Activated gamma-delta T cell treated with Interleukin-2 at 50 U/mL for 16 hours (primary cell): ENCODE measurements at places on chromosomes 5 and 9.
A peak's percentile ranks its signal among the peaks of the same experiment; 100 is the strongest.

- no peak for DNase-seq
Measured at GRCh38 chr5:115351356-115352195, 55.1 kb upstream of the CCDC112 start.

DNA sequence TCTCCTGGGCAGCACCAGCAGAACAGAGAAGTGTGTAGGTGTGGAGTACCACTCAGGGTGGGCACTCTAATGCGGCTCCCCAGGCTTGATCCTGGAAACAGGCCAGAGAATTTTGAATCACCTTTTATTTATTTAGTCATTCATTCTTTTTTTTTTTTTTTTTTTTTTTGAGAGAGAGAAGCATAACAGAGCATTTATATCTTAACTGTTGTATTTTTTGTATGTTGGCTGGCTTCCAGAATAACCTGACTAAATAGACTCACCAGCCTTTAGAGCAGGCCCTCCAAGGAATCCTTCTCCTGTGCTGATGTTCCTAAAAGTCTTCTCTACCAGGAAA lies 153.4 kb downstream of the PIK3R1 start:
- DNase-seq = no peak

DNA sequence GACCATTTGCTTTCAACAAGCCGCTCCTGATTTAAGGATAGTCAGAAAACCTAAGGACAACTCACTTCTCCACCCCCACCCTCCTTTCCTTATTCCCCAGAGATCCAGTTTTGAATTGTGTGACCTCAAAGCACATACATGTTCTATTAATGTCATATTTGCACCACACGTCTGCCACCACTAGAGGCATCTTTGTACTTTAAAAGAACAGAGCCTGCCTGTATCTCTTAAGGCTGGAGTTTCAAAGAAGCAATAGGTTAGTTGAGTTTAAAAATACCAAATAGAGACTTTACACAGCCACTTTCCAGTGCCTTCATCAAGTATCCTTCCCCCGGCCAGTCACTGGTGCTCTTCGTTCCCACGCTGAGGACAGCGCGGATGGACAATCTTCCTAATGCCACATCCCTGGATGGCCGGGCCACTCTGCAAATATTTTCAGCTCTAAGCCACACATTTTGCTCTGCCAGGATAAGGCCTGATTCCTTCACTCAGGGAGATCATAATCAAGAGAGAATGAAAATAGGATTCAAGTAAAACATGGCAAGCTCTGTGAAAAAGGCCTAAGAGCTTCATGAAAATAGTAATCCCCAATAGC lies 146.3 kb downstream of the SNCAIP start:
- no peak for DNase-seq

- no peak for DNase-seq
Measured at GRCh38 chr5:123429993-123430392, 6.8 kb upstream of the CEP120 start.

GRCh38 chr9:133166392-133166791 lies 2.7 kb upstream of the GBGT1 start:
- DNase-seq = no peak

- no peak for DNase-seq
Measured at GRCh38 chr5:142839711-142840346, 69.7 kb downstream of the ARHGAP26 start.

GRCh38 chr9:88179062-88179521 lies 40.8 kb upstream of the SPATA31C2 start:
- peak; percentile 9 for DNase-seq

DNA sequence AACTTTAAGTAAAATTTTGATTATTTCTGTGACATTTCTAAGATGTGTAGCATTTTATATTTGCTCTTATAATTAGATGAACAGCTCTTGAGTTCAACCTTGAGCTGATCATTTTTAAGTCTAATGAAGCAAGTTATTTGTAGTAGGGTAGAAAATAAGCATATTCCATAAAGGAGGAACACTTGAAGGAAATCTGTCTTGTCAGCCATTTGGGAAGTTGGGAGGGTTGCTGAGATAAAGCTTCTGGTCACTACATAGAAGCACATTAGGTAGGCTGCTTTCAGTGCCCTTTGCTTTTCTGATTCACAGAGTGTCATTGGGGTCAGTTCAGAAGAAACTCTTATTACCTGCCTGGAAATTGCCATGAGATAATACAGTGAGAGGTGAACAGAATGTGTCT lies 44.1 kb downstream of the SEC24A start:
- DNase-seq = no peak

DNA sequence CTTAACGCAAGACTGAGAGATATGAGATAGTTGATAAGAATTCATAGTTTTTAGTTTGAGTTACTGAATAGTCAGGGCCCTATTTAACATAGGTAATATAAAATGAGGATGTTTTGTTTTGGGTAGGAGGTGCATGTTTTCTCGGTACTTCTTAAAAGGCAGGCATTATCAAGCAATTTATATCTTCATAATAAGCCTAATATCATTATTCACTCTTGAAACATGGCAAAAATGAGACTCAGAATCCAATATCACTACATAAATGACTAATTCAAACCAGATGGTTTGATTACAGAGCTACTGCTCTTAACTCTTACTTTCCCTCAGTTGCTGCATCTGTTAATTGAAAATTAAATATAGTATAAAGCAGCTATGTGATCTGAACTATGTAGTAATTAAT lies 2038.7 kb downstream of the EFNA5 start:
- no peak for DNase-seq

DNA sequence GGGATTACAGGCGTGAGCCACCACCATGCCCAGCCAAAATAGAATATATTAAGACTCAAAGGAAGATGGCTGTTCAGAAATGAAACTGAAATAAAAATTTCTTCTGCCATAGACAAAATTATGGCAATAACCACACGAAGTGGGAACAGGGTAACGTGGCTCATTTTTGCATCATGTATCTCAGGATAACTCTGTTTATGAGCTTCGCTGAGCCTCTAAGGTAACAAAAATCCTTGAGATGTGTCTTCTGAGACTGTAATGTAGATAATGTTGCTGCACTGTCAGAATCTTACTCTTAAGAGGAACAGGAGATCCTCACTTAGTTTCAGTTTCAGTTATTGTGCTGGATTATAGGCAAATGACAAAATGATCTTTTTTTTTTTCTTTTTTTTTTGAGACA lies 153.8 kb downstream of the GOLPH3 start:
- no peak for DNase-seq

DNA sequence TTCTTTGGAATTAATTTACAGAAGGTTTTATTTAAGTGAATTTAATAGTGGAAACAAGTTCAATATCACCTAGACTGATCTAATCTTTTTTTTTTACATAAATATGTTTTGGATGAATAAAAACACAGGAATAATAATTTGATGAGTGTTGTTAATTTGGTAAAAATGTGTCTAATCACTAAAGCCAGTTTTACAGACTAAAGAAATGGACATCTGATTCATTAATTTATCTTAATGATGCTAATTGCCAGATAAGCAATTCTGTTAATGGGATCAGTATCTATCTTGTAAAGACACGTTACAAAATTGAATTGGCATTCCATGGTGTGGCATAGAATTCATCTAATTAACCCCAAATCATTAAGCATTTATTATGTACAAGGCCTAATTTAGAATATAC lies 743.3 kb upstream of the CDH6 start:
- DNase-seq = no peak

DNA sequence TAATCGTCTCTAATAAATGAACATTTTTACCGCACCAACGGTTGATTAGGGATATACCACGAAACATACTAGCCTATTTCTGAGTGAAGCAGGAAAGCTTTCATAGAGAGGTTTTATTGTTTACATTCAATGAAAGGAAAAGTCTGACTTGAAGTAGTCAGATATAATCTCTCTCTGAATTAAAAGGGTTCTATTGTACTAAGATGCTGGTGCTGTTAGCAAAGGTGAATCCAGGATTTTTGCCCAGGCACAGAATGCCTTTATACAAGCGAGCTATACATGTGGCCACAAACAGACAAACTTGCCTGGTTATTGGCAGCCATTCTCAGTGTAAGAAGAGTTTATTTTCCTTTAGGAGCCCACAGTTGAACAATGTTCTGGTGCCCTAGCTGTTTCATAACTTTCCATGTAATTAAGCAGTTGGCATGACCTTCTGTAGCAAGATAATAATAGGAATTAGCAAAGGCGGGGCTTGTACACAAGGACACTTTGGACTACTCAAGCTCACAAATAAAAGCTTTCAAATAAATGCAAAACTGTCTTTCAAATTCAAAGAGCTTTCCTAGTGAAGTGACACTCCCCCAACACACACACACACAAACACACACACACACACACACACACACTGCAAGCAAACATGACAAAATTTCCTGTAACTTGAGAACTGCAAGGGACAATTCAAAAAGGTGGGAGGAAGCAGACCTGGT lies 198.7 kb upstream of the MAP3K1 start:
- no peak for DNase-seq
